ENCODE measurements at places on chromosomes 7 and 10.

GRCh38 chr10:3882855-3883254 lies 97.8 kb upstream of the KLF6 start:
- no peak for DNase-seq

GRCh38 chr10:111338035-111338434 lies 261.2 kb downstream of the ADRA2A start:
- DNase-seq: no peak

DNA sequence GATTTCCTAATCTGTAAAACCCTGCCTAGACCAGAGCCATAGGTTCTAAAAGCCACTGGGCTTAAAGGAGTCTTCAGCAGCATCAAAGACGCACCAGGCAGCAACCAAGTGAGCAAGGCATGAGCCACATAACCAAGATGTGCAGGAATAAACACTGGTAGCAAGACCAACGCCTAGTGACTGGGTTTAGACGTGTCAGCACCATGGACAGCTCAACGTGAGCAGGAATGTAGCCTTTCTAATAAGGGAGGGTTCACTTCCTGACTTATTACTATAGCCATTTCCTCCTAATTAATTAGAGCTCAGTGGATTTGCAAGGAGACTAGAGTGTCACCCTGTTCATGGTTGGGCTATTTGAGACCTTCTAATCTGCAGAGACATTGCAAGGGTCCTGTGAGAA lies 223.7 kb downstream of the LHFPL3 start:
- peak; percentile 28 for DNase-seq

DNA sequence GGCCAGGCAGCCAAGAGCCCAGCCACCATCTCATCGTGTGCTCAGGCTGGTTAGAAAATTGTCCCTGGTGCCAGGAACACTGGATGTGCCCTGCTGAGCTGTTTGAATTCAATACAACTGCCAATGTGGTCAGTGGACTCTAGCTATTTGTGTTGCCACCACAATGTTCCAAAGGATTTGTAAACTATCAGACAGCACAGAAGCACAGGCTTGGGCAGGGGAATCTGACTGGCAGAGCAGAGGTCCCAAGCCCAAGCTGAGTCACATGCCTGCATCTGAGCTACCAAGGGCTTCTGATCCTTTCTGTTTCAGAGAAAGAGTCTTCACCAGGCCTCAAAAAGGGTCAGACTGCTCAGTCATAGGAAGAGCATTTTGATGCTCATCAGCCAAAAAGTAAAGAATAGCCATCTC lies 232.1 kb upstream of the SEMA3C start:
- peak; percentile 90 for DNase-seq

DNA sequence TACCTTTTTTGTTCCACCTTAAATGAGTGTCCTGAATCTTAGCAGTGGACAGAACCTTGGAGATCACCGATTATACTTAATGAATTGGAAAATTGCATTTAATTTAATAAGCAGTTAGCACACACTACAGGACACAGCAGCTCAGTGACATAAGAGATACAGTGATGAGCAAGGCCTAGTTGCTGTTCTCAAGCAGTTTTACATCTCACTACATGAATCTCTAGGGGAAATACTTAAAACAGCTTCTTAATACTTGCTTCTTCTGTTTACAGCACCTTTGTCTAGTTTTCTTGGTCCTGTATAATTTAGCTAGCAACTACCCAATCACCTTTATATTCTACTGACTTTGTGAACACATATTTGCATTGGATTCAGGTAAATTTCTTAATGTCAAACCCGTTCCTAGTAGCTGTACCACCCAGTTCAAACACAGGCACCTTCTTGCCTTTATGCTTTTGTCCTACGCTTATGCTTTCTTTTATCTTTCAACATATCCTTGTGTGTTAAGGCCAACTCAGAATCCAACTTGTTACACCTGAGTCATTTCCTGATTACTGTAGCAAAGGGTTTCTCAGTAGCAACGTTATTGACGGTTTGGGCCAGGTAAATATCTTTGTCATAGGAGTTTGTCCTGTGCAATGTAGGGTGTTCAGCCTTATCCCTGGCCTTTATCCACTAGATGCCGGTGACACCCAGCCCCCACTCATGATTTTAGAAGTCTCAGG lies 1.8 kb downstream of the STAM start:
- peak; percentile 44 for DNase-seq

GRCh38 chr7:159104188-159104920 lies 40.3 kb downstream of the VIPR2 start:
- DNase-seq: no peak

DNA sequence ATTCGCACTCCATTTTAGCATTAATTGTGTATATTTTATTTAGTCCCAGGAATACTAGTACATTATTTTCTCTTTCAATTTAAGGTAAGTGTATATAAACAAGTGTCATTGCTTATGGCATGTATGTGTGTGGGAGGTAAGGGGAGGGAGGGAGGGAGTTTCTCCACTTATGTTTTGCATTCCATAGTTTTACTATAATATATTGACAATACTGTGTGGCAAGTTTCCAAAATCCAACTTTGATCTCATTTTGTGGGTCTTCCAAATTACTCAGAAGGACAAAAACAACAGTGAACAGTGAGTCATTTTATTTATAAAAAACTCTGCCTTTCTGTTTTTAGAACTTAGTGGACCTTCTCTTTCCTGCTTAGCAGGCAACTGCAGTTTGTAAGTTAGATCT lies 102.3 kb upstream of the SEMA3E start:
- DNase-seq: peak; percentile 23

DNA sequence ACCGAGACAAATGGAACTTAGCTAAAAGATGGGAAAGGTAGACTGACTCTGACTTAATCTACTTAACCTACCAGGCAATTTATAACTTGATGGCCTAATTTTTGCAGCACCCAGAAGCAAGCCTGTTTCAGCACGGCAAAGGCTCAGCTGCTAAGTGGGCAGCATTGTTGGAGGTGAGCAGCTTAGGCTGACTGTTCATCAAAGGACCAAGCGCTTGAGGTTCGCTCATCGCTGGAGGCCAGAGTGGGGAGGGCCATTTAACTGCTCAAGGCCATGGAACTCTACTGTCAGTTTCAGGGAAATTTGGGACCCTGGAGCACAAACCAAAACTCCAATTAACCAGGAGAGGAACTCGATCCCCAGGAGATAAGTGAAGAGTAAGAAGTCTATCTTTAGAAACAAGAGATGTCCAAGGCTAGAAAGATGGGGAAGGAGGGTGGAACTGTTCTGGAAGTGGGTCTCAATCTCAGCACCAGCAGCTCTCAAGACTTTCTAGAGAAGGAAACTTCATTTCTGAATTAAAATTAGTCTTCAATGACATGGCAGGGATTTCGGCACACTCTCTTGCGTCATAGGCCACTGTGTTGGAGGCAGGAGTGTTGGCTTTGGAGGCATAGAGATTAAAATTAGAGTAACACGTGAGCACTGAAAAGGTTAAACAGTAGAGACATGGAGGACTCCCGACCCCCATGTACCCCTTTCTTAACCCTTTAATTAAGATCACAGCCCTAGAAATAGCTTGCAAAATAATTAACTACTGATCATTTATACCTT lies 43.1 kb downstream of the EGFR start:
- no peak for DNase-seq

- peak; percentile 36 for DNase-seq
These were observed 12.5 kb upstream of the DDIT4 start for GRCh38 chr10:72260976-72261783.

- DNase-seq: no peak
These were observed 280.2 kb downstream of the TCERG1L start for GRCh38 chr10:131031346-131031745.

DNA sequence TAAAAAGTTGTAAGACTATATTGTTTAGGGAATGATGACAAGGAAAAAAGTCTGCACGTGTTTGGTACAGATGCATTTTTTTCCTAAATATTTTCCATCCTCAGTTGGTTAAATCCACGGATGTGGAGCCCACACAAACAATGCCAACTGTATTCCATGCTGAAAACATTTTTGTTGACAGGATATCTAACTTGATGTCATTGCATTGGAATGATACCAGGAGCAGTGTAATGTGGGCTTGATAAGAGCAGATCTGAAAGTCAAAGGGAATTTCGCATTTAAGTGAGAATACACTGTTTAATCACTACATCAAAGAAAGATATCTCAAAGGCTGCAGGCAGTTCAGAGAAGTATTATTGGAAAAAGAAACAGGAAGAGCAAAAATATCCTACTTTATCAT lies 49.5 kb upstream of the TMEM140 start:
- no peak for DNase-seq

GRCh38 chr7:141014125-141014523 lies 628 bp downstream of the MRPS33 start:
- DNase-seq: peak; percentile 56

- DNase-seq: no peak
These were observed 81.7 kb downstream of the CD36 start for GRCh38 chr7:80720146-80720545.

DNA sequence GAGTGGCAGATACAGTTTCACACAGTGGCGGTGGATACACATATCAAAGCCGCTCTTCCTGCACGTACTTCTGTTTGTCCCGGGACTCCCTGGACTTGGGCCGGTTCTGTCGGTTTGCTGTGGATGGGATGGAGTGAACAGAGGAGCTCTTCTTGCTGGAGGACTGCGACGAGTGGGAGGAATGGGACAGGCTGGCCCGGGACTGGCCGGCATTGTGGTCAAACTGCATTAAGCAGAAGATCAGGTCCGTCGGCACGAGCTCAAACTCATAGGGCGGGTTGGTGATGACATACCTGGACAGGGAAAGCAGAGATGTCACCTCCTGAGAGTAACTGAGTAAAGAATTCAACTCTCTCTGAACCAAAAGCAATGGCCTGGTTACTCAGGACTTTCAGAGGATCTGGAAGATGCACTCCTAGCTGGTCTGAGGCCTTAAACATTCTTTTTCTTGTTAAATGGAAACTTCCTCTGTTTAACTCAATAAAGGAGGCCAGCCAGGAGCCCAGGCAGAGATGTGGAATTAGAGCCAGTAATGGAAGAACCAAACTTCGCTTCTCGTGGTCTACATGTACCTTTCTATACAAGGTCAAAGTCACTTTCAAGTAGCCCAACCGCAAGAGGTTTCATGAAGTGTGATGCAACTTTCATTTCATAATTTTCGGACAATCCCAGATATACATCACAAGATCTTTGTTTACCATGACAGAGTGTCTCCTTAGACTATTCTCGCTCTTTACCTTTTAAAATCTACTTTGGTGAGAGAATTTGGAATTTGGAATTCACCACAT lies 750.2 kb downstream of the KCNMA1 start:
- no peak for DNase-seq

GRCh38 chr10:23094786-23095403 lies 484 bp upstream of the MSRB2 start:
- DNase-seq: peak; percentile 9

DNA sequence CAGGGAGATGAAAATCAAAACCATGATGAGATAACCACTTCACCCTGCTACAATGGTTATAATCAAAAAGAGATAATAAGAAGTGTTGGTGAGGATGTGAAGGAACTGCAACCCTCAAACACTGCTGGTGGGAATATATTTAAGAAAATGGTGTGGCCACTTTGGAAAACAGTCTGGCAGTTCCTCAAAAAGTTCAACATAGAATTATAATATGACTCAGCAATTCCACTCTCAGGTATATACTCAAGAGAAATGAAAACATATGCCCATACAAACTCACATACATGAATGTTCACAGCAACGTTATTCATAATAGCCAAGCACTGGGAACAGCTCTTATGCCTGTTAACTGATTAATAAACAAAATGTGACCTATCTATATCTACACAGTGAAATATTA lies 104.8 kb downstream of the SLC25A13 start:
- DNase-seq: no peak

DNA sequence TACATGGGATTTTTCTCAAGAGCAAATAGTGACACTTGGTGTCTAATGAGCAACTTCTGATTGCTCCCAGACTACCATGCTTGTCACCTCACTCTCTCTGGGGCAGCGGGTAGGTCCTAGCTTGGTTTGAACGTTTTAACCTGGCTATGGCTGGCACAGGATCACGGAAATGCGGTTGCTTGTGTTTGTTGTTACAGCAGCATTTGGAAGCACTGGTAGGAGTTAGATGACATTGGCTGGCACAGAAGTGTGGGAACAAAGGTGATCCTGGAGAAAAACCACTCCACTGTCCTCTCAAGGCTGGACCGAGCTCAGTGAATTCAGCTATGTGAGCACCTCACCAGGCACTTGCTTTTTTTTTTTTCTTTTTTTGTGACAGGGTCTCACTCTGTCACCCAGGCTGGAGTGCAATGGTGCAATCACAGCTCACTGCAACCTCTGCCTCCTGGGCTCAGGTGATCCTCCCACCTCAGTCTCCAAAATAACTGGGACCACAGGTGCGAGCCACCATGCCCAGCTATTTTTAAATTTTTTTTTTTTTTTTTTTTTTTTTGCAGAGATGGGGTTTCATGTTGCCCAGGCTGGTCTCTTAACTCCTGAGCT lies 3.5 kb upstream of the PFKFB3 start:
- no peak for DNase-seq

GRCh38 chr7:130398526-130399090 lies 18.3 kb downstream of the CPA1 start:
- DNase-seq: no peak

DNA sequence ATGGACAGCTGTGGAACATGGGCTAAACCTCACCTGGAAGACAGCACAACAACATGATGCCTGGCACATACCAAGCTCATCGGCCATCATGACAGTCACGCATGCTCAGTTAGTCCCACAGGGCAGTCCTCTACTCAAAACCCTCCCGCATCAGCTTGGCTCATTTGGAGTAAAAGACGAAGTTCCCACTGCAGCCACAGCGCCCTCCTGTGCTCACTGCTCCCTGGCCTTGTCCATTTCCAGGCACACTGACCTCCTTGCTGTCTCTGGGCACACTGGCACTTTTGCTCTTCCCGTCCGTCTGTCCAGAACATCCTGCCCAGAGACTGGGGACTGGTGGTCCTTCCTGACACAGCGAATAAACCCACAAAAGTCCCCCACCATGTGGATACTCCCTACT lies 66.2 kb downstream of the LARP4B start:
- DNase-seq: no peak

- DNase-seq: no peak
These were observed 87.9 kb downstream of the KMT2E start for GRCh38 chr7:105101864-105102263.

DNA sequence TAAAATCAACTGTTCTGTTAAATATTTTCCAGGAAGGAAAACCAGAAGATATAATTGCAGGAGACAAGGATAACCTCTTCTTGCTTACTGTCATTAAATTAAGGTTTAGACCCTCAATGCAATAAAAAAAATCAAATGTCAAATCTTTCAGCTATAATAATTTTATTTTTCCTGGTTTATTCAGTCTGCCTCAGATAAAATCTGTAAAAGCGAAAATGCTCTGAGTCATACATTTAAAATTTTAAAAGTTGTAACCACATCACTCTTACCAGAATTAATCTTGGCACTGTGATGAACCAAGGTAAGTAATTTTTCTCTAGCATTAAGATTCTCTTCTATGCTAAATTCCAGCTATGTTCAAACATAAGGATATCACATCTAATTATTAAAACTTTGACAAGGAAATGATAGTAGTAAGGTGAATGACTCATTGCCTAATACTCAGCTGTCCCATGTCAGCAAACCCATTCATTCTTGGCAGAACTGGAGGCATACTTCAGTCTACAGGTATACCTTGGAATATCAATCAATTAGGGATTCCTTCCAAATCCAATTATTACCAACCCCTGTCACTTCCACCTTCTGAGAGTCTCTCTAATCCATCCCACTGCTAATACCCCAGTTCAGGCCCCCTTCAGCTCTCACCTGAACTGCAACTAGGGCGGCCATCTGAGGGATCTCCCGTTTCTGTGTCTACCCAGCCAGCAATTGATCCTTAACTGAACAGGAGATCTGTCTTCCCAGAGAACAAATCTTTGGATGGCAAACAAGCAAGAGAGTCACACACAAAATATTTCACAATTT lies 434.1 kb downstream of the GRM8 start:
- DNase-seq: no peak
